ENCODE measurements at places on chromosomes 11 and 22.

- no peak for DNase-seq
Observed at GRCh38 chr11:1486054-1486825, at the start of gene MOB2. Gene MOB2, minus strand, starts transcription at chr11:1486779. Its CDS starts 223 bp downstream, at chr11:1486556.

DNA sequence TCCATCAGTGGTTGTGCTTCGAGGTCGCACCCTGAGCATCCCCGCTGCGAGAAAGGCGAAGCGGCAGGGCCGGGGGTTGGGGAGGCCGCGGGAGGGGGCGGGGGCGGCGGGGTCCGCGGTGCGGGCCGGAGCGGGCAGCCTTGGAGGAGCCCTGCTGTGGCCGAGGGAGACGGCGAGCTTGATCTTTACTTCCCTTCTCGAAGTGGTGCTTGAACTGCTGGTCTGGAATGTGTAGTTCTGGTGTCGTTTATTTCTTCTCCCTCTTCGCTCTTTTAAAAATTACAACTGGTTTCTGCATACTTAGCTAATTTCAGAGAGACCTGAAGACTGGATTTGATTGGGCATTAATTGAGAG lies 1.1 kb downstream of the APLP2 start:
- no peak for DNase-seq

DNA sequence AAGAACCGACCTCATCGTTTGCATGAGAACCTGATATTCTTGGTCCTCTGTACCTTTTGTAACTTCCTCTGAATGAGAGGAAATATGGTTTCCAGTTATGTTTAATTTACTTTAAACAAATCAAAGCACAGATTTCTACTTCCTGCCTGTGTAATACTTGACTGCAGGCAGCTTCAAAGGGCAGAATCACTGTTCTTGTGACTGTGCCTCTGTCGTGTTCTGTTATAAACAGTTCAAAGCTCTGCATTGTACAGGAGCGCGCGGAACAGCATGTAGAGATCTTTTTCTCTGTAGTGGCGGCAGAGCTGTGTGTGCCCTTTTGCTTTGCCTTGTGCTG lies 73.2 kb upstream of the CLDN5 start:
- peak; percentile 30 for DNase-seq

GRCh38 chr11:107719557-107720302 lies 7.9 kb upstream of the SLN start:
- DNase-seq = no peak

DNA sequence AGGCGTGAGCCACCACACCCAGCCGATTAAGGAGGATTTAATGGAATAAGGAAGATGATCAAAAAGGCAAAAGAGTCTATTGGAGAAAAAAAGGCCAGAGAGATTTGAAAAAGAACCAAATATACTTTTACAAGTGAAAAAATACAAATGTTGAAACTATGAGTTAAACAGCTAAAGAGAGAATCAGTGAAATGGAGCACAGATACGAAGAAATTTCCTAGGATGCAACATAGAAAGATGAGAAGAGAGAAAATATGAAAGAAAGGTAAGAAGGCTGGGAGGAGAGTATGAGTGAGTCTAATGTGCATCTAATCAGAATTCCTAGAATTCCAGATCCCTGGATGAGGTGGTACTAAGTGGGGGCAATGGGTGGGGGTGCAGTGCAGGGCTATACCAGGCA lies 19.4 kb upstream of the CELSR1 start:
- no peak for DNase-seq

DNA sequence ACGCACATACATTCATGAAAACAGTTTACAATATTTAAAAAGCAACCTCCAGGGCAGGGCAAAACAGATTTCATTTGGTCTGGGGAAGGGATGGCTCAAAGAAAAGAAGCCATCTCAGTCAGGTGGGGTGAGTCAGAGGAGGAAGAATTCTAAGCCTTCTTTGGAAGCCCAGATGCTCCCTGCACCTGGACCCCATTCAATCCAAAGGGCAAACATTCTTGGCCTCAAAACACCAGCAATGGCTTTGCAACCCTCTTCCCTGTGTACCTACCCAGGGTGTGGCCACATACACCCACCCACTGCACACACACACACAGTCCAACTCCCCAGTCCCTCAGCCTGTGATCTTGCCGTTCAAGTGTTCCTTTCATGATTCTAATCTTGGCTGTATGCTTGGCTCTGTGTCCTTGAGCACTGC lies 2.0 kb downstream of the KCNE3 start:
- DNase-seq = no peak

DNA sequence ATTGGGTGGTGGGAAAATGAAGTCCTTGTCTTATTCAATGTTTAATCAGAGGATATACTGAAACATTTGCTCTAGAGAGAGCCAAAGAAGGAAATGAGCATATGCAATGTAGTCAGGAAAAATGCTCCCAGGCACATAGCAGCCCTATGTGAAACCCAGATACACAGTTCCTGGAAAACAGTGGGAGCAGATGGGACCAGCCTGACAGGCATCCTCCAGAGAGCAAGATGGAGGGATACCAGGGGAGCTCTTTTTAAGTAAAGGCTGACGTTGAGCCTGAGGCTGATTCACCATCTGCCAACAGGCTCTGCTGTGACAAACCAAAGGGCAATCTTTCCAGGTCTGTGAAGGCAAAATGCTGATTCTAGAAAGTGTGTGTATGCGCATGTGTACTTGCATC lies 559.4 kb upstream of the KIRREL3 start:
- DNase-seq = no peak

DNA sequence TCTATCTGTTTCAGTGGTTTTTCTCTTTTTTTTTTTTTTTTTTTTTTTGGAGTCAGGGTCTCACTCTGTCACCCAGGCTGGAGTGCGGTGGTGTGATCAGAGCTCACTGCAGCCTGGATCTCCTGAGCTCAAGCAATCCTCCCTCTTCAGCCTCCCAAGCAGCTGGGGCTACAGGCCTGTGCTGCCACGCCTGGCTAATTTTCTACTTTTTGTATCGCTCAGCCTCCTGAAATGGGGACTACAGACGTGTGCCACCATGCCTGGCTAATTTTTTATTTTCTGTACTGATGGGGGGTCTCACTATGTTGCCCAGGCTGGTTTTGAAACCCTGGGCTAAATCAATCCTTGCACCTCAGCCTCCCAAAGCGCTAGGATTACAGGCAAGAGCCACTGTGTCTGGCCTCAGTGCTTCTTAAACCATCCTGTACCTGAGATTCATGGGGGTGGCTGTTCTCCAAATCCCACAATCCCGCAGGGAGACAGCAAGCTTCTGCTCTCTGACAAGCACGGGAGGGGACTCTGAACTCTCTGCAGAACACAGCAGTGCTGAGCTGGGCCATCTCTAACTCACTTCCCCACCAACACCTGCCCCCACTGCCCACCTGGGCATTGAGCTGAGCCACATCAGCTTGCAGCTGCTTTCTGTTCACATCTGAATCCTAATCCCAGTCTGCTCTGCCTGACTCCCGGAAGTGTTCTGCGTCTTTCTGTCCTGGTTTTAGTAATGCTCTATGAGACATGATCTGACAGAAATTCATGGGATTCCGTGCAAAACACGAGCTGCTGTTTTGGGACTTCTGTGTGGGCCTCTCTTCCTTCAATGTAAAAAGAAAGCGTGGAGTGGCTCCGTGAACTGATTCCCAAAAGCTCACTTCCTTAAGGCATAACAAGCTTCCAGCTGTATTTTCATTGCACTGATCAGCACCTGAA lies 400.0 kb downstream of the LARGE1 start:
- no peak for DNase-seq

- DNase-seq = no peak
Observed at GRCh38 chr11:18332302-18332701, 9.9 kb downstream of the GTF2H1 start.

DNA sequence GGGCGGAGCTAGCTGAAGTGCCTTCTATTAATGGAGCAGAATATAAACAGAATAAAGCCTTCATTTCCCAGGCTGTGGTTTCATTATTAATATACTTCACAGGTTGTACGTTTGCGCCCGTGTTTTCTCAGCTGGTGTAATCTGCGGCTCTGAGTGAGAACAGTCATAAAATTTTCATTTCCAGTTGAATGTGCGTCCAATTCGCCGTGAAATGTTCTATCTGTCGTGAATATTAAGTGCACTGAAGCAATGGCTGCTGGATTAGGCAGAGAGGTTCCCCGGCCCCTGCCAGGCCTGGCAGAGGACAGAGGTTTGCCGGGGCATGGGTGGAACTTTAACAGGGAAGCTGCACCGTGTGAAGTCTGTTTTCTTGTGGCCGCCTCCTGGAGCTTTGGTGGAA lies 874.4 kb downstream of the NTM start:
- DNase-seq = no peak

DNA sequence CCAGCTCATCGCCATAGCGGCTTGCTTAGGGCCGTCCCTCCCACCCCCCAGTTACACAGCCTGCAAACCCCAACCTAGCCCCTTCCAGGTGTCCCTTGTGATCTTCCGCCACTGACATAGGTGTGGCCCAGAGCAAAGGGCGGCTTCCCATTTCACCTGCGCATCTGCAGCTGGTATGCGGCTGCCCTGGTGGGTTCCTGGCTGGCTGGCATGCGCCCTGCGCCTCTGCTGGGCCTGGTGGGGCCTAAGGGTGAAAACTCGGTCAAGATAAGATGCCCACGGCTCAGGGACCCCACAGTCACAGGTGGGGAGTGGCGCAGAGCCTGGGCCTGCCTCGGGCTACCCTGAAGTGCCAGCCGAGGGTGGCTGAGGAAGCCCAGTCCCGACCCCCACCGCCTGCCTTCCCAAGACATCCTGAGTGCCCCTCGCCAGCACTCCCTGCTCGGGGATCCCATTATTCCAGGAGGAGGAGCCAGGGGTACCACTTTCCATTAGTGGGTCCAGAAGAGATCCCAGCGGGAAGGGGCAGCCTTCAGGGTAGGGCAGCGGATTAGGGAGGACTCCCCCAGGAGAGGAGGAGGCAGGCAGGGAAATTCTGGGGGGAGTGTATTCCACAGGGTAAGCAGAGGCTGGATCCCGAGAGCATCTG lies 36.9 kb upstream of the KCNQ1OT1 start:
- DNase-seq = no peak

GRCh38 chr11:120079750-120080610 lies 57.9 kb downstream of the TRIM29 start:
- DNase-seq = no peak

GRCh38 chr11:70482529-70482917 lies 84.2 kb downstream of the CTTN start:
- DNase-seq = no peak

DNA sequence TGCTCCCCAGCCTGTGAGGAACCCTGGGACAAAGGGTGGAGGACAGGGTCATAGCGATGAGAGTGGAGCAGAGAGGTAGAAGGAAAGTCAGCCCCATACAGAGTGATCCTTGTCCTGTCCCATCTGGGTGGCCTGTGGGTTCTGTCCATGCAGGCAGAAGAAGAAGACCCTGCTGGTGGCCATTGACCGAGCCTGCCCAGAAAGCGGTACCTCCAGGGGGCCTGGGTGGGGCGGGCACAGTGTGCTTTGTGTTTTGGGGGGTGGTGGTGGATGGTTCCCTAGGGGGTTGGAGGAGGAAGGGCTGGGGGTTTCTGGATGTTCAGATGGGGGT lies 7.9 kb downstream of the SIDT2 start:
- DNase-seq = no peak

DNA sequence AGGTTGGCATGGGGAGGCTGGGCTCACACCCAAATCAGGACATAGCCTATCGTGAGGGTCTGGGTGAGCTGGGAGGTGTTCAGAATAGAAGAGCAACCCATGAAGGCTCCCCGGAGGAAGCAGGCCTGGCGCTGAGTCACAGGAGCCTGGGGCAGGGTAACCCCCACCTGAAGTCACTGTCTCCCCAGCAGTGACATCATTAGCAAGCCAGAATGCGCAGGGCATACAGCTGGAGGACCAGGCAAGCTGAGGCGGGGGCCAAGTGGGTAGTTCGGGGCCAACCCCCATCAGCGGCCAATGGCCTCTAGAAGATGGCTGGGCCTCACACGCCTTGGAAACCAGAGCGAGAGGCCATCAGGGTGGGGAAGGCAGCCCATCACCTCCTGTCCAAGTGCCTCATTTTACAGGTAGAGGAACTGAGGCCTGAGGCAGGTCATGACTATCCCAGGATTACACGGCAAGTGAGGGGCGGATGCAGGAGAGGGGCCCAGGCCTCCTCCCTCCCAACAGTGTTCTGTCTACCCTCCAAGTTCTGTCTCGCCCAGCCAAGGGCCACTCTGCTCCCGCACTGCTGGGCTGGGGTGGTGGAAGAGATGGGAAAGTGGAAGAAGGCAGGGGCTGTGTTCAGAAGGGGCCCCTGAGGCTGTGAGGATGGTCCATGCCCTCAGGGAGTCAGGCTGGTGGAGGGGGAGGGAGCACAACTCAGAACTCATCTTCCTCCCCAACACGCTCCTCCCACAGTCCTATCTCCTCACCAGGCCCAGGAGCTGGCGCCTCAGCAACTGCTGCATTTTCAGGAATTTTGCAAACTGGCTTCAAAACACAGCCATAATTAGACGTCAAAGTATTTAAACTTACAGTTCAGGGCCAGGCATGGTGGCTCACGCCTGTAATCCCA lies 24.6 kb downstream of the RPL3 start:
- DNase-seq = no peak

DNA sequence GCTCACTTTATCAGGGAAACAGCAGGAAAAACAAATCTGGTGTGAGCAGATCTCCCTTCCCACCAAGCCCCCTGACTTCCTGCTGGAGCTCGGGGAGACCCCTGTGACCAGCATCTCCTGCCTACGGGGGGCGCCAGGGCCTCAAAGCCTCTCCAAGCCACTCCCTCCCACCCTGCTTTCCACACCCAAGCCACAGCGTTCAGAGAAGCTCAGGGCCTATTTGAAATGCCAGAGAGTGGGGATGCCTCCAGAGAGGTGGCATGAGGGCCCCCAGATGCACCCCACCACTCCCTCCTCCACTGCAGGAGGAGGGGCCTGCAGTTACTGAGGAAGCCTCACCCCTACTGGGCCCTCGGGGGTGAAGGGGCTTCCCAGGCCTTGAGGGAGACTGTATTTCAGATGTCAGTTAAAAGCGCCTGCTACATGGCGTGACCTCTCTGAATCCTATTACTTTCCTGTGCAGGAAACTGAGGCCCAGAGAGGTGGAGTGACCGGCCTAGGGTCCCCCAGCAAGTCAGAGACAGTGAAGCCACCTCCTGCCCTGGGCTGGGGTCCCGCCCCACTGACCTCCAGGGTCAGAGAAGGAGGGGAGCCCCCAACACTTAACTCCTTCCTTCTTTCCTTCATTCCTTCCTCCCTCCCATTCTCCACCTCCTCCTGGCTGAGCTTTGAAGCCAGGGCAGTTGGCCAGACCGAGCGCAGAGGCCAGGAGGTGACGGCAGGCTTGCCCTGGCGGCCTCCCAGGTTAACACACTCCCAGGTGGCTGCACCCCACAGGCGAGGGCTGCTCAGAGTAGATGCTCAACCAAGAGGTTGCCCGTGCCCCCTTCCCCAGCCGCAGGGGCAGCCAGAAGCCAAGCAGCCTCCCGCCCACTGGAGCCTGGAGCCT lies 6.0 kb upstream of the CDKN1C start:
- DNase-seq = no peak

GRCh38 chr11:3341298-3341697 lies 37.6 kb downstream of the ZNF195 start:
- DNase-seq = peak; percentile 43

Measured in activated CD4-positive, alpha-beta T cell treated with anti-CD3 and anti-CD28 coated beads, Interleukin-2, Interleukin-4, amounts not matched to agents 100 ng/mL and 50 ng/mL, durations not matched to agents 16 hours and 8 hours (primary cell).